ENCODE measurements at places on chromosomes 7 and 10. TPM values are rescaled to one million over a fixed set of nuclear protein-coding genes. Genes with fewer than 3 reads are reported as not detected.

The CDK14 gene
- 68.5 TPM for total RNA-seq

The EBLN1 gene
- total RNA-seq, result not detected

The GIMAP4 gene
- 2.0 TPM for total RNA-seq

The SYT15 gene
- 0.15 TPM for total RNA-seq

The FGFR2 gene
- total RNA-seq, result 0.17 TPM
